ENCODE measurements at places on chromosomes 5 and 9.

DNA sequence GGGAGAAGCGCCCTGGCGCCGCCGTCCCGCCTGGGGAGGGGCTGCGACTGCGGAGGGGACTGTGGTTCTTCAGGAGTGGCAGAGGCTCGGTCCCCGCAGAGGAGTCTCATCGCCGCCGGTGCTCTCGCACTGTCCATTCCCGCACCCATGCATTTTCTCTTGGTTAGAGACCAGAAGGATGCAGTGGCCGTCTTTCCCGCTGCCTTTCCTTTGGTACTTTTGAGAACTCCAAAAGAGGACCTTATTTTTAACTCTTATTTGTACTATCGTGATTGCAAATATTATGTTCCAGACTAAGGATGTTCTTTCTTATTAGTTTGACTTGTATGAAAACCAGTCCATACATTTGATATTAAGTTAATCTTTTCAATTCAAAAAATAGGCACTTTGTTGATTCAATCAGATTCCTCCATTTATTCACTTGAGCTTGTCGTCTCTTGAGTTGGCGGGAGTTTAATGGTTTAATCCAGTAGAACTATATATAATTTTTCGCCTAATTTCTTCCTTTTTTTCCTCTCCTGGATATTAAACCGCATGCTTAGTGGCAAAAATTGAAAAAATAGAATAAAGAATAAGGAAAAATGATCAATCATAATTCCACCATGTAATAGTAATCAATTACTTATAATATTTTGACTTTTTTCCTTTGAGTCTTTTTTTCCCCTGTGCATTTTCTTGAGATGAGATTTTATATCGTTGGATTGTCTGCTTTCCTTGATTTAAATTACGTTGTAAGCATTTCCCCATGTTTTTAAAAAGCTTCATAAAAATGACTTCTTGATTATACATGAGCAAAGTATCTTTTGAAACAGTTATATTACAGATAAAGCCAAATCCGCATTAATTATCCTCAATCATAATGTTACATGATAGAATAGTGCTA lies 861 bp downstream of the ZFYVE16 start:
- no peak for DNase-seq

GRCh38 chr9:136700959-136701667 lies 11.3 kb upstream of the DIPK1B start:
- DNase-seq = no peak

- DNase-seq = no peak
Measured at GRCh38 chr9:3867196-3867595, 341.4 kb upstream of the RFX3 start.

DNA sequence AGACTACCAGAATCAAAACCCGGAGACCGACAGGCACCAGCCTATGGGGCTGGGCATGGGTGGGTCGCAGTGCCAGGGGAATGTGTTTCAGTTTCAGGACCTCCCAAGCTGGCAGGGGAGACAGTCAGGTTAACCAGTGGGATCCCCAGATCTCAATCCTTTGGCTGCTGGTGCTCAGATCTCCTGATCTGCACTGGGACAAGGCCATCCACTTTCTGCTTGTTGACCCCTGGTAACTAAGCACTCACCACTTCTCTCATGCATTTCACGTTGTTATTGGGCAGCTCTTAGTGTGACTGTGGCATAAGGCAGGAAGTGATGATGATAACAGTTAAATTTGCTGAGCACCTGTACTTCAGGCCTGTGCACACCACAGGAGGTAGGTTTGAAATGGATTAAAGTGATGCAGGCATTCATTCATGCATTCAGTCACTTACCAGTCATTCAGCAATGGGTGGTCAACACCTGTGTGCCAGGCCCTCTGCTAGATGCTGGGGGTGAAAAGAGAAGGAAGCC lies 42.1 kb upstream of the STXBP1 start:
- no peak for DNase-seq

- DNase-seq = no peak
Measured at GRCh38 chr5:174601946-174602345, 122.4 kb upstream of the MSX2 start.

GRCh38 chr5:157486221-157486681 lies 26.2 kb downstream of the NIPAL4 start:
- DNase-seq = no peak

DNA sequence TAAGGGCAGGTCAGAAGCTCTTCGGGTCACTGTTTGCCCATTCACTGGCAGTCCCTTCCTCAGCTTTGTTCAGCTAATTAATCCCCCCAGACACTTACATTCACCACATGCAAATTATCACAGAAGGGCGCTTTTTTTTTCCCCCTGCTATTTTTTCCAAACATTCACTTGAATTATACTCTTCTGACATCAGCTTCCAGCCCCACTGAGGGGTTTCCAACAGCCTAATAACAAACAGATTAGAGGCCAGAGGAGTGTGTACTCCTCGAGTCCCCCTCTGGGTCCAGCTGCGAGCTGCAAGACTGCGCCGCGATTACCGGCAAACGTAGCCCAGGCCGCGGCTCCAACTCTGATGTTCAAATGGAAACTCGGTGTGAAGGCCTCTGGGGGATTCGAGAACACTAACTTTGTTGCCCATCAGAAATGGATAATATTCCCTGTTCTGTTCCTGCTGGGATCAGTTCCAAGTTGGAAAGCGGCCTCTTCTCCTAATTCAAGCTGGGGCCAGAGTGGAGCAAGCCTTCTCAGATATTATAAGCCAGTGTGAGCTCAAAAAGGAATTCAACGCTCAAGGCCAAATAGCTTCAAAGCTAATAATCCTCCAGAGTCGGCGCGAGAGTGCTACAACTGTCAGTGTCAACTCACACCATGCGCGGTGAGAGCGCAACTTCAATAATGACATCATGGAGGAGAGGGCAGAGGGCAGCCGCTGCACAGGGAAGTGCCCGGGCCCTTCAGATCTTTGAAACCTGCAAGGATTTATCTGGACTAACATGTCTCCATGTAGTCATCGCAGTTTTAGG lies 560.8 kb downstream of the BNC2 start:
- no peak for DNase-seq

DNA sequence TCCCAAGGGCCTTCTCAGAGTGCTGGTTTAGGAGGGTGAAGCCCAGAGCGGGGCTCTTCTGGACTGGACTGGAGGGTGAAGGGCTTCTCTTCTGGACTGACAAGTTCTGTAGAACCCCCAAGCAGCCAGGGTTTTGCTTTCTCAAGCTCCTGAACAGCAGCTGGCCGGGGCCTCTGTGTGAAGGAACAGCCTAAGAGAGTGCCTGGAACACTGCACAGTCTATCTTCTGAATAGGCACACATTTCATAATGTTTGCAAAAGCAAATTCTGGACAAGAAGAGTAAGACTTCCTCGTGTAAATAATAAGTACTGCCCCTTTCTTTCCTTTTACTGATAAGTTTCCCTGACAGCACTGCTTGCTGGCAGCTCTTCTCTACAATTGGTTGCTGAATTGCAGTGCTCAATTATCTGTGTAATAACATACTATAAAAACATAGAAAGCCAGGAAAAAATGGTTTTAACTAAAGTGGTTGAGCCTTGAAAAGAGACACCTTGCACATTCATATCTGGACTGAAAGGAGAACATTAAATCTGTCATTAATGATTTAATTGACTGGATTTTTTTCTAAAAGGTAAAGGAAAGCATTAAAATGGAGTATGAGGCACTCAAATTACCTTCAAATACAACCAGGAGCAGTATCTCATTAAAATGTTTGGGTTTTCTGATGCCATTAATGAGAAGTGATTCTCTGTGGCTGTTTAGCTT lies 20.5 kb downstream of the MAST4 start:
- DNase-seq = no peak

DNA sequence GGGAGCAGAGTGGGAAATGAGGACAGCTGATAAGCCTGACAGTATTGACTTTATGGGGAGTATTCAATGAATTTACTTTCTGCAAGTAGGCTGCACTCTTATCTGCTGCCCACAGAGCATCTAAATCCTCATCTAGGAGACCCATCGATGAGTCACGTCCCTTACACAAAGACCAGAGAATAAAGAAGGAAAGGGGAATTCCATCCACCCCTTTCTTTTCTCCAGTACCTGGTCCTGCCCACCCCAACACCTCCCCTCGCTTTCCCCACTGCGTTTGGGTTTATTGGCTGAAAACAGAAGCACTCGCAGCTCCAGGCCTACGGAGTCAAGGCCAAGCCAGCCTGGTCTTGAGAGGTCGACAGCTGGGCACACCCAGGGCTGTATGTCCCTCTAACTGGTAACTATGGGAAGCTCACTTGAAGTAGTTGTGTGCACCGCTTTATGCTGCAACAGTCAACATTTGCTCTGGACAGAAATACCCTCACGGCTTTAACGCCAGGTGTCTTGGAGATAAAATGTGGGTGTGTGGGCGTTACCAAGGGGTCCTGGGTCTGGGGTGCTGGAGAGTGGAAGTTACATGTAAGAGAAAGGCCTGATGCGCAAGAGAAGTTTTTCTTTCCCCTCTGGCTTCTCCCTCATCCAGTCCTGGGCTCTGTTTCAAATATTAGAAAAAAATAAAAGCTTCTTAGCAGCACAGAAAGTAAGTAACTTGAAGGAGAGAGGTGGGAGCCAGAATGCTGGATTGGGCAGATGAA lies 14.5 kb upstream of the TAL2 start:
- no peak for DNase-seq

DNA sequence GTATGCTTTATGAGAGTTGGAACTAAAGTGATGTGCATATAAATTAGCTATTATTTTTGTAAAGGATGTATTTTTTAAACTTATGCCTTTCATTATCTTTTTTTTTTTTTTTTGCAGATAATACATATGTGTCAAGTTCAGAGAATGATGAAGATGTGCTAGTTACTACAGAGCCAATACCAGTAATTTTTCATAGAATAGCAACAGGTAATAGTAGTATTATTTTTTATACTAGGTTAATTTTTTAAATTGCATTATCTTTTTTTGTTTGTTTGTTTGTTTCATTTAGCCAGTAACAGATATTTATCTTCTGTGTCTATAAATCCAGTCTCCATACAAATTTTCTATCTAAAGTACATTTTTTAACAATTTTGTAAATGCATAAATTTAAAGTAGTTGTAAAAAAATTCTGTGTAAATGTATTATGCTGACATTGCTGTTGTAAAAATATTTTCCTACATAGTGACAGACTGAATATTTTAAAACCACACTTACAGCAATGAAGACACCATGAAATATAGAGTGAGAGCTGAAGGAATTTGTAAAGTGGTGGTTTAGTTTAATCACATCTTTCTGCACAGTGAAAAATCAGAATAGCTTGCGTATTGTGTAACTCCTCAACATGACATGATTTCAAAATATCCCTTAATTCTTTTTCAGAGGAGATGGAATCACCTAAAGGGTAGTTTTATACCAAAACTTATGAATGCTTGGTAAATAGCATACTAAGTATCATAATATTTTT lies 93.3 kb downstream of the PARP8 start:
- DNase-seq = no peak

DNA sequence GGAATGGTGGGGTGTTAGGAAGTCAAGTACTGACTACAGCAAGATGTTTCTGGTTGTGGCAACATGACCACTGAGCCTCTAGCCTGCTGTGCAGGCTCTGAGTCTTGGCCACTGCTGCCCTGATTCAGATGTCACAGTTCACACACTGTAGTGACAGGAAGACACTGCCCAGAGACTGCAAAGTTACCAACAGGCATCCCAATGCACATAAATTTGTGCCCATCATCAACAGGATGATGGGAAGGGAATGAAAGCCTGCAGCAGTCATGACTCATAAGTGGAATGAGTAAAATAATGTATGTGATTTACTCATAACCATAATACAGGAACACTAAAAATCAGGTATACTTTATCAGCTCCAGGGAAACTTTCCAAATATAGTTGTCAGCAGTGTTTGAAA lies 251.6 kb upstream of the HAPLN1 start:
- no peak for DNase-seq

- no peak for DNase-seq
Measured at GRCh38 chr9:99326112-99326916, 104.2 kb downstream of the SEC61B start.

GRCh38 chr9:123417289-123418051 lies 61.5 kb downstream of the CRB2 start:
- no peak for DNase-seq

DNA sequence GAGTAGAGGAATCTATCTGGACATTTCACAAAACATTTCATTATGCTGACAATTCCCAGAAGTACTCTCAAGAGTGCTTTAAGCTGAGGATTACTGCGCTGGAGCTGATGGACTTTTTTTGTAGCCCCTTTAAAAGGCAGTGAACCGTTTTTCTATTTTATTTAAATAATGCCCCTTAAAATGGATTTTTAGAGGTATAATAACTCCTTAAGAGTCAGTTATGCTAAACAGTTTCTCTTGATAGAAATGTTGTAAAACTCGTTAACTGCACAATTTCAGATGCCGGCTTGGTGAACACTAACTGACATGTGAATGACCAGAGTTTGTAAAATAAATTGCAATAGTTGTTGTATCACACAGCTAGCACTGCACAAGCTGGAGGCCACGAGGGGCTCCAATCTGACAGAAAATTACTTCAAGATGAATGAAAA lies 174.0 kb downstream of the NR2F1-AS1 start:
- DNase-seq = no peak

- DNase-seq = no peak
Measured at GRCh38 chr9:78074385-78075291, 43.0 kb upstream of the GNAQ start.

DNA sequence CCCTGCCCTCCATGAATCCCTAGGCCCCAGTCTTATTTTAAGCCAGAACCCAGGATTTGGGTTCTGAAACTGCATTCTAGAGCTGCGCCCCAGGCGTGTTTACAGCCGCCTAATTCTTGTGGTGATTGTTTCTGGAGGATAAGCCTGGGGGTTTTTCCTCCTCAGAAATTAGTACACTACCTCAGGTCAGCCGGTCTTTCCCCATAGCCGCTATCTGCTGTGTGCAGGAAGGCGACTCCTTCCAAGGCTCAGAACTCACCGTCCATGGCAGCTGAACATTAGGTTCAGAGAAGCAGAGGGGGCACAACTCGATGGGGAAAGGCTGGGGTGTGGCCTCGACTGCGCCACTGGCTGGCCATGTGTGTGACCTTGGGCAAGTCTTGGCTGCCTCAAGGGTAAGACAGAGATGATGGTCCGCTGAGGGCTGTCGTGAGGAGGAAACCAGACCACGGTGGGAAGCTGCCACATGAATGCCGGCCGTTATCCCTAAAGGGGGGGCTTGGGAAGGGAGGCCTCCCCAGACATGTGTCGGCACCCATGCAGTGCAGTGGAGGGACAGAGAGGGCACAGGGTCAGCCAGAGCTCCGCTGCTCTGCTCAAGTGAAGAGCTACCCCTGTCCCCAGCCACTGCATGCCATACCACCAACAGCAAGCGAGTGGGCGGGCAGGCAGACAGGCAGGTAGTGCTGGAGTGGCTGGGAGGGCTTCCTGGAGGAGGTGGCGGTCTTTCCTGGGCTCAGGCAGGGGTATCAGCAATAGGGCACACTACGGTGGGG lies 28.9 kb downstream of the SHB start:
- DNase-seq = no peak

DNA sequence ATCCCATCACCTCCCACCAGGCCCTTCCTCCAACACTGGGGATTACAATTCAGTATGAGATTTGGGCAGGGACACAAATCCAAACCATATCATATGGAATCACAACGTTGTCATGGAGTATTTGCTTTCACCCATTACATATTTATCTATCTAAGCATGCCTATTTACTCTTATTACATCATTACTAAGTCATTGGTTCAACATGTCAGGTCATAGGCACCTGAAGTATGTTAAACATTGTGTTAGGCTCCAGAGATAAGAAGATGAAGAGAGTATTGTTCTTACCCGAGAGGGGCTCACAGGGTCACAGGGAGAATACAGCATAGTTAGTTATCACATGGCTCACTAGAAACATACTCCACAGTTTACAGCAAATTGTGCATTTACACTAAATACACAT lies 150.5 kb downstream of the TMEM161B start:
- DNase-seq = no peak
